ENCODE measurements at places on chromosomes 4 and X.
A peak's percentile ranks its signal among the peaks of the same experiment; 100 is the strongest.

DNA sequence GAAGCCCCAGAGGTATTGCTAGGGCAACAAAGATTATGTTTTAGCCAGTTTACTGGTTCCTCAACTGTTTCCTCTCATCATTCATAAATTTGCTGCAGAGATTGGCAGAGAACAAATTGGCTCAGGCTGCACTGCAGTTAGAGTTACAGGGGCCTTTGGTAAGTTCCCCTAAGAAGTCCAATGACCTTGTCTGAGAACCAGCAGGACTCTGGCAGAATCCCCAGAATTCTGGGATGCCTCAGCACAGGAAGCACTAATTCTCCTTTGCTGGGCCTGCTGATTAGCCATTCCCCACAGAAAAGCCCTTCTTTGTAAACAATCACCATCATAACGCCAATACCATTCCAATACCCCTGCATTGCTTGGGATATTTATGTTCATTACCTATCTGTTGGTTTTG is 151.3 kb downstream of the USP46 start:
- DNase-seq = no peak

- no peak for DNase-seq
Measured at GRCh38 chr4:110619463-110620247, 3.2 kb downstream of the PITX2 start.

- no peak for DNase-seq
Measured at GRCh38 chr4:79362626-79363025, 36.8 kb upstream of the NAA11 start.

DNA sequence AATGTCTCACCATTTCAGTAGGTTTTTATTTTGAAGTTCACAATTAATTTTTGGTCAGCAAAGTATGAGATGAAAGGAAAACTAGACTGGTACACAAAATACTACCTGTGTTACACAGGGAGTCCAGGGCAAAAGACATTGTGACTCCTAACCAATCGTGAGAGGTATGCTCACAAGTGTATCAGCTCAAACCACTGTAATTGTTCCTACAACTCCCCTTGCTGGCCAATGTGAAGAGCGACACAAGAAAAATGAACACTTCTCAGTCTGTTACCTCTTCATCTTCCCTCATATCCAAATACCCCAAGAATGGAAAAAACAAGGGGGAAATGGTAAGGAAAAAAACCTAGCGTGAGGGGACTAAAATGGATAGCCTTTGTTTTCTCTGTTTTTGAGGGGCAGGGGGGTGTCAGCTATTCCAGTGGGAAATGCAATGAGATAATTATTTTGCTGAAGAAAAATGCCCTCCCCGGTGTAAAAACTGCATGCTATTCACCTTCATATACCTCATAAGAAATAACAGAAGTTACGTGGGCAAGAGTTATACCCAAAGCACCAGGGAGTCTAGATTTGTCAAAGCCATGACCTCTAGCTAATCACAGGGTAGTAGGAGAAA is 30.6 kb upstream of the NSUN7 start:
- DNase-seq = no peak

DNA sequence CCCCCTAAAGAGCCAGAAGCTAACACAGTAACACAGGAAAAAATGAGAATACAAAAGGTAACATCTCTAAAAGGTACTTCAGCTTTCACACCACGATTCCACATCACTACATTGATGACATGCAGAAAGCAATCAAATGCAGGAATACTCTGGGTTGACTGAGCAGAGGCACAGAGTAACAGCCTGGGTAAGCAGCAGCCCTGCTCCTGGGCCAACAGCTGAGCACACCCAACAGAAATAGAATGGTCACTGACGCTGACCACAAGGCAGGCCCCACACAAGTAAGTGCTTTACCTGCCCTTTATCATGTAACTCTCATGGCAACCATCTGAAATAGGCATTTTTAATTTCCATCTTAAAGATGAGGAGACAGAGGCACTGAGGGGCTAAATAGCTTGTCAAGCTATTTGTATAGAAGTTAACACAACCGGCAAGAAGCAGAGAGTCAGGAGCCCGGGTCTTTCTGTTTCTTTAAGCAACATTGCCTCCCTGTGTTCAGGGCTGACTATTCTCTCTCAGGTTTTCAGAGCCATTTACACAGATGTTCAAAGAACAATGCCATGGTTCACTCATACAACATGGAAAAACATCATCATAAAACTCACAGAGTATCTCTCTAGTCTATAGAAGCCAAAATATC is 168.9 kb downstream of the ZNF674 start:
- DNase-seq = peak; percentile 1

DNA sequence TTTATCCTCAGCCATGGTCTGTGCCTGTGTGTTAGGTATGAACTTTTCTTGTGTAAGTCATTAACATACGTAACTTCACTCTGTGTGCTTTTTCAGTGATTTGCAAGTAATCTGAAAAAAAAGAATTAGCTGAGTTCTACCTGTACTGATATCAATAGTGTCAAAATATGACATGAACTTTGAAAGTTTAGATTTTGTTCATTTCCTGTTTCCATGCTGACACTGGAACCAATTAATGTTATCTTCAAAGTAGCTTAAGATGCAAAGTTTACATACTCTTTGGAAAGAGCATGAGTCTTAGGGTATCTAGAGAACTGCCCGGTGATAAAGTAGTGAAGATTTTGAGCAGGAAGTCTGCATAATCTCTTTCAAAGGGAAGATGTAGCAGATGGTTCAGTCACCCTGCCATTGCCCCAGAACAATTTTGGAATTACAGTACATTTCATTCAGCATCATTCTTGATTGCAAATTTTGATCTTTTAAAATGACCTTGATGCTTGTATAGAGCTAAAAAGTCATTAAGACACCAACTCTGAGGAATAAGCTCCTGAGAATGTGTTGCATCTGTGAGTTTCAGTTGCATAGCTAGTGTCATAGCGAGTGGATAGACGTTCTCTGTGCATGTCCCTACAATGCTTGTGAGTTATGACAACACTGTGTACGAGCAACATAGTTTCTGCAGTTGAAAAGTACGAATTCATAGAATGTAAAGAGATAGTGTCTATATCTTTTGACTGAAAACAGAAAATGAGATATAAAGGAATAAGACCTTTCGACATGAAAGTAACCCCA is 130.5 kb downstream of the PTTG2 start:
- DNase-seq = no peak

DNA sequence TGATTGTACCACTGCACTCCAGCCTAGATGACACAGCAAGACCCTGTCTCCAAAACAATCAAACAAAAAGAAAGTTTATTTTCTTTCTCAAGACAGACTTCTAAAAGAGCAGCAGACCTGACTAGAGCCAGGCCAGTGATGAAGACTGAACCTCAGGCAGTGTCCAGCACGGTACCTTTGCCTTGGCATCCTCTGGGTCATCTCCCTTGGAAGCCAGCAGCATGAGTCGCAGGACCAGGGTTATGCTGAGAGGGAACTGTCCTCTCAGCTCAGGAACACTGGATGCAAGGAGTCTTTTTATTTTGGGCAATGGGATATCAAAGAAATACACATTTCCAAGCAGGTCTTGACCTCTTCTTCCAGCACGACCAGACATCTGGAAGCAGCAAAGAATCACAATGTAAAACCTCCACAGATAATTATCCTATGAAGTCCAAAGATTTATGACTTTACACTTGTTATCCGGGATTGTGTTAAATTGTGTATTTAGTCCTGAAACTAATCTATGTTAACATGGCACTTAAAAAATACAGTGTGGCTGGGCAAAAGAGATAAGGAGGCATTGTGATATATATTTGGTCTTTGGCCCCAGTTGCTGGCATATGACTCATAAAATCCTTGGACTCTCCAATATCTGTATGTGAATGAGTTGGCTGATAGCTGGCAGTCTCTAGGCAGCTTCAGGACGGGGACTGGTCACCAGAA is 66.0 kb upstream of the DDX60 start:
- DNase-seq = no peak

DNA sequence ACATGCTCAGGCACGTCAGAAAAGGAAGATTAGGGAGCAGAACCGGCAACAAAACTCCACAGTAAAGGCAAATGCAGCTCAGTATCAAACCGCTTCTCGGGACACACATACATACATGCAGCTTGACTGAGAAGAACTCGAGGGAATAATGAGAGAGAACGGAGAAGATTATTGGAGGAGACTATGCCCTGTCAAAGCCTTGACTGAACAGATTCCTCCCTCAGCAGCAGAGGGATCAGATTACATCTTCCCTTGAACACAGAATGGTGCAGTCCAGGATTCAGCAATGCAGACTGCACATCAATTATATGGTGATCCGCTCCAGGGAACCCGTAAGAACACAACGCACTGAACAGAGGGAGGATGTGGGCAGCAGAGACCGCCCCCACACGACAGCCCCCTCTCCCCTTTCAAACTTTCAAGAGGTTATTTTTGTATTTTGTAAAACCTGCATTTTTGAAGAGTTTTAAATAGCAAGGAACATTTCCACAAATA is 183.2 kb downstream of the FBXW7 start:
- no peak for DNase-seq

DNA sequence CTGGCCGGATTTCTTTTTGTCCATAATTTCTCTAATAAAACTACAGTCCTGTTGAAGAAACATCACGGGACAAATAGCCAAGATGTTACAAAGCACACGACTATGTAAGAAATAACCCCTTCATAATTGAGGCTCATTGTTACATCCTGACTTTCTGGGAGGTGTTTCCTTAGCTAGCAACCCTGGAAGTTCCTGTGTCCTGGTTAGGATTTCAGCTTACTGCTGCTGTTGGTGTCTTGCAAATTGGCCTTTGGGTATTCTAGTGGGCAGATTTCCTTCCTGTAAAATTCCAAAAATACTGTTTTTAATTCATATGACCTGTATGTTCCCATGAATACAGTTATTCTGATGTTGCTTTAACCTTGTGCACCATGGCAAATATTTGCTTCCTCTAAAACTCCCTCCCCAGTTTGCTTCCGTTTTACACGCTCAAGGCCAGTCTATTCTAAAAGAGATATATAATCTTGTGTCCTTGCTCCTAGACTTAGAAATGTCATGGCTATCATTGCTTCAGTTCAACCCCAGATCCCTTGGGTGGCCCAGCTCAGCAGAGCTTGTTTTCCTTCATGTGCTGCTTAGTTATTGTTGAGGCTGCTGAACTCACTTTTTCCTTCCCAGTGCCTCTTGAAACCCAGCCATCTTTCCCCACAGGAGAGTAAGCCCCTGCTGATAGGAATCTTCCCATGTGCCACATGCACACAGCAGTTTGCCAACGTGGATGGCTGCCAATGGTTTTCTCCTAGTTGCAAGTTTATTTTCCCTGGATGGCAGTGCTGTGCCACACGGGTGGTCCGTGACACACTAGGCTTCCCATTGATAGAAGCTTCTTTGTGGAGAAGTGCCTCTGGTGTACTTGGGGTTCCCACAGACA is 75.8 kb downstream of the TSPAN7 start:
- no peak for DNase-seq

DNA sequence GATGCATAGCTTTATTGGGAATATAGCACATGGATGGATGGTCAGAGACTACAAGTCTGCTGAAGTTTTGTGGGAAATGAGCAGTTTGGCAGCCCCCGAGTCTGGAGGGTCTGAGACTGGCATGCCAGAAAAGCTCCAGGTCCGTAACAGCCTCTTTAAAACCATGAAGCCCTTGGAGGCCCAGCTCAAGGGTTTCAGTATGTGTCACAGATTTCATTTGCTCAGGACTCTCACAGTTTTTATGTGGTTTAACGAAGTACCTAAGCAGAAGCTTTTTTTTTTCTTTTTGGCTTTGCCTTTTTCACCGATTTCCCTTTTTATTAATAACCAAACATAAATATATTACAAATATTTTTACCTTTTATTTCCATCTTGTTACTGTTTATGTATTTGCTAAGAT is 30.6 kb upstream of the TMEM184C start:
- no peak for DNase-seq

GRCh38 chrX:40727581-40728252 is 7.6 kb downstream of the MED14 start:
- DNase-seq = no peak

- no peak for DNase-seq
Measured at GRCh38 chrX:12139934-12140611, 1.8 kb downstream of the FRMPD4 start.

GRCh38 chrX:3738509-3738908 is 25.1 kb upstream of the PRKX start:
- no peak for DNase-seq

All from activated CD4-positive, alpha-beta T cell treated with anti-CD3 and anti-CD28 coated beads, Interleukin-2, amount 50 U/mL, for 1 hour (primary cell).